ENCODE measurements at places on chromosomes 12 and 14. TPM values are rescaled to one million over a fixed set of nuclear protein-coding genes. Genes with fewer than 3 reads are reported as not detected.

DNA sequence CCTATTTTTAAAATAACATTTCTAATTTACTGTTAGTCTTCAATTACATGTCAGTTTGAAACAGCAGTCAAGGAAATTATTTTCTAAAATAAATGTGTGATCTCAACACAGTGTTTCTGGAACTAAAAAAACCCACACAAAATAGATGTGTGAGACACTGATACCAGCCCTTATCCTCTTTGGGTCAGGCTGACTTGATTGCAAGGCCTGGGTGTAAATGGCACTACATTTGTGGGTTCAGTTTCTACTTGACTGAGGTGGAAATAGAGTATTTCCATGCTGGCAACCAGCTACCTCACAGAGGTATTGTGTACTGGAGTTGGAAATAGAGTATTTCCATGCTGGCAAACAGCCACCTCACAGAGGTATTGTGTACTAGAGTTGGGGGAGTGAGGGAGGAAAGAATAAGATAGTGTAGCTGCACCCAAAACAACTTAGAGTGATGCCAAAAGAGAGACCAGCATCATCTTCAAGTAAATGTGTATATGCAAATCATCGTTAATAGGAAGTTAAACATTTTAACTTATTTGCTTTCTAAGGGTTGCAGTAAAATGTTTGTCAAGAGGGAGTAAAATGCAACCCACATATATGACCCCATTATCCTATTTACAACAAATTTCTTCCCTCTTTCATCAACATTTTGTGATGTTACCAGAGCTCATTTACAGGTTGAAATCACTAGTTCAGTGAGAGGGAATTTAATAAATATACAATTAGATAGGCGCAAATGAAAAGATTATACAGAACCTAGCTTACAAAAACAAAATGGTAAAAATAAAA is 10.7 kb upstream of the LYZ start:
- no peak for DNase-seq

DNA sequence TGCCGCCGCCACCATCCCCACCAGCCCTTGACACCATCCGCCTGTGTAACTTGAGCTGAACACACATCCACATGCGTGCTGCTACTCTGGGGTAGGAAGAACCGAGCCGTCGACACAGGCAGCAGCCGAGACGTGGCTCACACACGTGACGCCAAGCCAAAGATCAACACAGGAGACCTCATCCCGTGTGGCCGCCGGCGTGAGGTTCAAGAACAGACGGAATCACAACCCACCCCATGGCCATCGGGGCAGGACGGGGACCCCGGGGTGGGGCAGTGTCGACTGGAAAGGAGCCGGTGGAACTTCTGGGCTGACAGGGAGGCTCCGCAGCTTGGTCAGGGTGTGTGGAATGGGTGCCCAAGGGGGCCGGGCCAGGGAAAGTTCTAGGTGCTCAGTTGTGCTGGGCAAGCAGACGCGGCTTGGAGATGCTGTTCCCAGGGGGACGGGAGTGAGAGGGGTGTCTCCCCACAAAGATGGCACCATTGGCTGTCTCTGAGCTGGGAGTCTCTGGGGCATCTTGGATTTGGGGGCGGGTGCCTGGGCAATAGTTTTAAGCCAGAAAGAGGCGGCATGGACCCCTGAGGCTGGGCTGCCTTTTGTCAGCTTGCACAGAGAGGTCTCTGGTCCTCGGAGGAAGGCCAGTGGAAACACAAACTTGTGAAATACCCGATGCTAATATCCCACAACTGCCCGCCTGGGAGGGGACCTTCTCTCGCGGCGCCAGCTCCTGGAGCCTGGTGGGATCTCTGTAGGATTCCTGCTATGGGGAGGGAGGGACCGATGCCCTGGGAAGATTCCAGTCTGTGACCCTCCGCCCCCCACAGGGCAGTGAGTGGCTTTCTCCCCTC is 41.8 kb downstream of the GALNT9 start:
- DNase-seq: no peak

LMO3 gene
- 0.38 TPM for total RNA-seq

GRCh38 chr12:101698800-101699347 is 1.4 kb downstream of the CHPT1 start:
- no peak for DNase-seq

- DNase-seq: no peak
Measured at GRCh38 chr14:103772078-103772712, 56.6 kb downstream of the ZFYVE21 start.

- no peak for DNase-seq
Measured at GRCh38 chr14:28704153-28704552, 62.4 kb upstream of the FOXG1 start.

- DNase-seq: no peak
Measured at GRCh38 chr12:66629138-66629870, 49.6 kb downstream of the GRIP1 start.

ATL1 gene
- 1.5 TPM for total RNA-seq

DNA sequence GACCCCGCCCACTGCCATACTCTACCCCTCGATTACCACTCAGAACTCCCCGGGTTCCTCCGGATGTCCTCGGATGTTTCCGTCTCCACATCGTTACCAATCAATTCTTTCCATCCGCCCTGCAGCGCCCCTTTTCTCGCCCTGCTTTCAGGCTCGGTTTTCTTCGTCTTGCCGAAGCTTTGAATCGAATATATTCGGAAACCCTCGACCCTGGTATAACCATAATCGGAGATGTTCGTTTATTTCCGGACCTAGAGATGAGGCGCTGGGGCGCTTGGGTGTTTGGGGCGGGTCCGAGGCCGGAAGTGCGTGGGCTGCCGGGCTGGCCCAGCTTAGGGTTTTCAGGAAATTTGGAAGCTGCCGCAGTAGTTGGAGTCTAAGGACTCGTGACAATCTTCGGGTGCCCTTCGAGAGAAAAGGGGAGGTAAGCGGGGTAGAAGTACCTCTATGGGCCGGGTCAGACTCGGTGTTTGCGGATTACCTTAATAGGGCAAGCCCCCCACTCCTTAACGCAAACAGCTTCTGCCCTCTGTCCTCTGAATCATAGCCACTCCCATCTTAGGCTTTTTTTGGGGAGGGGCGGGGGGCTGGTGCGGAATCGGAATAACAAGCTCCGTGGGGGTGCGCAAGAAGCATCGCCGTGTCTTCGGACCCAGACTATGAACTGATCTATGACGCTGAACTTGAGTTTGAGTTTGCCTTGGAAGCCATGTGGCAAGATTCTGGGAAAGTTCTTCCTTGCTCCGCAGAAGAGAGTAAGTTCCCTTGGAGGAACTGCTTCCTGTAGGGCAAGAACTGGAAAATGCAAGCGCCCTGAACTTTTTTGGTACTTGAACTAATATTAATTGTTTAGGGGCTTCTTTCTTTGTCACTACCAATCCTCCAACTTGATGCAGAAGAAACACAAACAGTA is at the start of gene C14orf119:
Gene C14orf119, plus strand, starts transcription at position 310 of the 913 bp plus-strand sequence. CDS start 2,154 bp downstream, outside the sequence.
- peak; percentile 100 for DNase-seq

DNA sequence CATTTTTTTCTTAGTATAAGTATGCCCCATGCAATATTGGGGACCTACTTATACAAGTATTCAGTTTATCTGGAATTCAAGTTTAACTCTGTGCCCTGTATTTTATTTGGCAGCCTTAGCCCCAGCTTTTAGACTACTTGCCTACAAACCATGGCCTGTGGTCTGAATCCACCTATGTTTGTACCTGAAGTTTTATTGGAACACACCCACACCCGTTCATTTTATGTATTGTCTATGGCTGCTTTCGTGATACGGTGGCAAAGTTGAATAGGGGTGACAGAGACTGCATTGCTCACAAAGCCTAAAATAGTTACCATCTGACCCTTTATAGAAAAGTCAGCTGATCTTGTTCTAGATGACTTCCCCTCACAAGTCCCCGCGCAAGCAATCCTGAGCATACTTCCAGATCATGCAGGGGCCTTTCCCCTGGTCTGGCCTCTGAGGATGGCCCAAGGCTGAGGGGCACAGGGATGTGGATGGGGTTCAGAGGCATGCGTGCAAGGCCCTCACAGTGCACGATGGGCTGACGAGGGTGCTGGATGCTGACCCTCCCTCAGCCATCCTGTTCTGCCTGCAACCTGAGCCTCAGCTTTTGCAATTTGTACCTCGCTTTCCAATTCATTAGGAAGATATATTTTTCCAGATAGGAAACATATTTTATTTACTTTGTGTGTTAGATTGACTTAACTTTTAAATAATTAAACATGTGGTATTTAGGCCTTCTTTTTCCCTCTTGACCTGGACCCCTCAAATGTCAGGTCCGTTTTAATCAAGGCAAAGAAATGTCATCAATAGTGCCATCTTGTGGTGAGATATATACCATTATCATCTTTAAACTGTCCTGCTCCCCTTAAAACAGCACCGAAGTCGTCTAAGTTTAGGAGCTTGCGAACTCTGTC is 527.3 kb upstream of the CCDC196 start:
- DNase-seq: no peak

DNA sequence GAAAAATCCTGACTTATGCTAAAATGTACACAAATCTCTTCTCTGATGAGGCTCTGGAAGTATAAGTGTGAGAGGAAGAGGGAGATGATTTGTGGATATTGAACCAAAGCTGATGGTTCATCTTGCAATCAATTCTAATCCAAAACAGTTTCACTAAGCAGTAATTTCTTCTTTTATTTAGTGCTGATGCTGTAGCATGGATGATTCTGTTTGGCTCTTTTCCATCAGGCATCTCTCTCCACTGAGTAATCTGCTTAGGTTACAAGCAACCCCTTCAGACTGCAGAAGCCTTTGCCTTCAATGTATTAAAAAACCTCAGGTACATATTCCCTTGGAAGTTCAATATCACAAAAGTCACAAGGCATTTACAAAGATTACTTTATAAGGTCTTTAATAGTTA is 159.1 kb upstream of the CCDC198 start:
- no peak for DNase-seq

GRCh38 chr14:64734990-64735389 is 30.8 kb downstream of the PLEKHG3 start:
- no peak for DNase-seq

GRCh38 chr12:116538076-116538591 is 21.0 kb upstream of the MAP1LC3B2 start:
- DNase-seq: no peak

GRCh38 chr12:65986047-65986446 is 144.5 kb downstream of the LLPH start:
- DNase-seq: no peak

Data from cardiac septum (tissue), 1 donor.